Lower lobe of right lung (tissue), 2 donors: ENCODE measurements at places on chromosomes 16 and 17. TPM values are rescaled to one million over a fixed set of nuclear protein-coding genes. Genes with fewer than 3 reads are reported as not detected.

Gene MYH11
- total RNA-seq = 102 TPM

Gene TANC2
- 125 TPM for total RNA-seq

Gene CAVIN1
- total RNA-seq = 269 TPM

Gene CACNG1
- not detected for total RNA-seq

Gene CES3
- total RNA-seq = 2.5 TPM

Gene HID1
- 28.6 TPM for total RNA-seq

Gene CDK10
- 79.6 TPM for total RNA-seq

Gene SLC43A2
- total RNA-seq = 44.6 TPM

Gene PRAC2
- total RNA-seq = not detected

Gene CDH13
- 14.3 TPM for total RNA-seq

Gene CD300H
- total RNA-seq = 0.92 TPM

Gene OR1D2
- total RNA-seq = not detected

Gene FSCN2
- total RNA-seq = 3.3 TPM

Gene DHX58
- 40.4 TPM for total RNA-seq

Gene FN3KRP
- total RNA-seq = 28.1 TPM

Gene CLEC18B
- total RNA-seq = 1.2 TPM

Gene ALDOC
- 11.6 TPM for total RNA-seq

Gene IGSF6
- 103 TPM for total RNA-seq

Gene ENPP7
- total RNA-seq = 0.18 TPM

Gene KRTAP9-2
- total RNA-seq = not detected

Gene CHP2
- total RNA-seq = 0.80 TPM

Gene KCNH6
- 0.27 TPM for total RNA-seq

Gene MARVELD3
- 6.7 TPM for total RNA-seq

Gene CTRB2
- total RNA-seq = 0.44 TPM

Gene FBXO39
- total RNA-seq = not detected

Gene CCL18
- 146 TPM for total RNA-seq

Gene MAPT
- total RNA-seq = 5.5 TPM

Gene CALB2
- 1.6 TPM for total RNA-seq

Gene NPLOC4
- total RNA-seq = 69.6 TPM

Gene ABCC12
- total RNA-seq = not detected

Gene NECAB2
- total RNA-seq = 0.44 TPM

Gene DHX38
- 52.5 TPM for total RNA-seq

Gene NLGN2
- total RNA-seq = 9.5 TPM

Gene SERPINF2
- 24.1 TPM for total RNA-seq

Gene NXN
- total RNA-seq = 42.6 TPM

Gene GFAP
- total RNA-seq = not detected

Gene ACSM2A
- not detected for total RNA-seq

Gene DRC3
- 13.4 TPM for total RNA-seq
